ENCODE measurements at places on chromosomes 5 and 9.

GRCh38 chr9:38271666-38272241 lies 120.7 kb upstream of the ALDH1B1 start:
- DNase-seq, result no peak

DNA sequence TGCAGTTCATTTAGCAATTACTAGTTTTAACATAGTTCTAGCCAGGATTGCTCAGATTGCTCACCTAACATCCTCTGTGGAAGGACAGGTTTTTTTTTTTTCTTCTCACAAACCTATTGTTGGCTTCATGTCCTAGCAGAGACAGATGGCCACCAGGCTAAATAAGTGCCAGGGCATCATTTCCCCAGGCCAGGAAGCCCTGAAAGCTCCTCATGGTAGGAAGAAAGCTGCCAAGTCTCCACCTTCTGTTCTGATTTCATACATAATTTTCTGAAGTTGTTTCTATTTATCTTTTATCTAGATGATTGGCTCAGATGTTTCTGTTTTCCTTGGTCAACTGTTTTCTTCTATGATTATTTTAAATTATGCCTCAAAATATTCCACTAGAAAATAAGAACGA lies 31.0 kb downstream of the EFCAB9 start:
- no peak for DNase-seq

DNA sequence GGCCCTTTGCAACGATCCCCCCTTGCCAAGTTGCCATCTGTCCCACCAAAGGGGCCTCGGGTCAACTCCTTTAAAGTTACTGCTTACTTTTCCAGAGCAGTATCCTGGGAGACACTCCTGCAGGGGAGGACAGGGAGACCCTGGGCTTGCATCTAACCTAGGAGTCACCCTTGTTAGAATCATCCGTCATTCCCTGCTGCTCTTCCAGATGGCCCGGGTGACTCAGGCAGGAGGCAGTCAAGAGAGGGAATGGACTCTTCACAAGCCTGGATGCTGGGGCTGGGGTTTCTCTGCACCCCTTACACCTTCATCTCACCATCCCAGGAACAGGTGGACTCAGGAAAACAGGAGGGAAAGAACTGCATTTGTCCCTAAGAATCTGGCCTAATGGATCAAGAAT lies 175.6 kb downstream of the GABBR2 start:
- DNase-seq, result no peak

DNA sequence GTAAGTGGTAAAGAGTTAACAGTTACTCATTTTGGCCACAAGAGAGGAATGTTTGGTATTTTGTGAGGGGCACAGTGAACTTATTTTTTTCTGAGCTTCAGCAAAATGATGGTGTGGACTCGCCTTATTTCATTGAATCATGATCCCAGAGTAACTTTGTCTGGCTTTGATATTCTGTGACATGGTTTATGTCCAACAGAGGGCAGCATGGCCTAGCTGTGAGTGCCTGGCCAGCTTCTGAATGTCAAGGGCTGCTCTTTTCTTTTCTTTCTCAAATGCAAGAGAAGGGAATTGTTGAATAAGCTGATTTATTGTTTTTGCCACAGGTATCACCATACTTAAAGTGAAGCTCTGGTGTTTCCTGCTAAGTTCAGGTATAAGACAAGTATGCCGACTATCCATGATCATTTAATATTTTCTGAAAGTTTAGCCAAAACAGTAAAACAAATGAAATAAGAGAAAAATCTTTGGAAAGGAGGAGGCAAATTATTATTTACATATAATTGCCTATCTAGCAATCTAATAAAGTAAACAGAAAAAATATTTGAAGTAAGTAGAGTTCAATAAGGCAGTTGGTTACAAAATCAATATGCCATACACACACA lies 31.7 kb downstream of the MRPL22 start:
- DNase-seq, result no peak

GRCh38 chr9:104608336-104608735 lies 2.9 kb upstream of the OR13C2 start:
- DNase-seq, result no peak

- DNase-seq, result no peak
Observed at GRCh38 chr5:77186652-77187370, 23.7 kb upstream of the PDE8B start.
